ENCODE measurements at places on chromosomes 3 and 15.

DNA sequence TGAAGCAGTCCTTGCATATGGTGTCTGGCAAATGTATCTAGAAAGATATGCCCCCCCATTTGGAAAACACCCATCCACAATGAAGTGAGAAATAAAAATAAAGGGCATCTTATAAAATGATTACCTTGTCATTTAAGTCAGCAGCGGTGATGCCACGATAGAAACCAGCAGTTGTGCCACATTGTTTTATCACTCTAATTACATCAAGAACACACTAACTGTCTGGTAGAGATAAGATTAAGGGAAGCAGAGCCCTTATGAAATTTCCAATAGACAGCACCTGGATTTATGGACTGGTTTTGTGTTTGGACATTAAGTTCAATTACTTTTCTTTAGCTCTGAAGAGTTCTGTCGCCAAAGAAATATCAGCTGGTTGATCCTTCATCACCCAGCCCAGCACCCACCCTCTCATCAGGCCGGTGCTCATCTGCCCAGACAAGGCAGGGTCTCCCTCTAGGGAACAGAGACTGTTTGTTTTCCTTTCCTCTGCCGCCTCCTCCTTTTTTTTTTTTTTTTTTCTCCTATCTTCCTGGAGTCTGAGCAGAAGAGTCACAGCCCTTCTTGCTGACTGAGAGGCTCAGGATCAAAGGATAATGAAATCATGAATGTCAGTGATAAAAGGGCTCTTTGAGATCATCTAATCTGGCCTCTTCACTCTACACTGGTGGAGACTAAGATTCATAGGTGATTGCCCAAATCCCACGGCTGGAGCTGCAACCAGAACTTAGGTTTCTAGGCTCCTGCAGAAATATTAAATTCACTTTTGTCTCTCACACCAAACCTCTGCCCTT lies 464.1 kb downstream of the NTRK3 start:
- DNase-seq = no peak

- DNase-seq = no peak
Observed at GRCh38 chr3:16227566-16227965, 37.2 kb downstream of the DPH3 start.

DNA sequence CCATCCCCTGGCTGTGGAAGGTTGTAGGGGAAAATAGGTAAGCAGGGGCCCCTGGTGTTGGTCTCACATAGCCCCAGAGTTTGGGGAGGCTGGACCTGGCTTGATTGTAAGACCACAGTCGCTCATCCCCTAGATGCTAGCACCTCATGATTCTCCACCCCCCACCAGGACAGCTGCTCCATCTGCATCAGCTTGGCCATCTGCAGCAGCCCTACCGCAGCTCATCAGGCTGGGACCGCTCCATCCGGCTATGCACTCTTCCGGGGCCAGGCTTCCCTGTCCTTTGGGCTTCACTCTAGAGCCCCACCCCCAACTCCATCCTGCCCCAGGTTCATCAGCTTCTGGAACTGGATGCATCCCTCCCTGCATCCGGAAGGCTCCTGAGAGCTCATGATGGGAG lies 12.6 kb downstream of the SCN5A start:
- no peak for DNase-seq

GRCh38 chr3:106945435-106945834 lies 431.8 kb upstream of the CCDC54 start:
- no peak for DNase-seq

DNA sequence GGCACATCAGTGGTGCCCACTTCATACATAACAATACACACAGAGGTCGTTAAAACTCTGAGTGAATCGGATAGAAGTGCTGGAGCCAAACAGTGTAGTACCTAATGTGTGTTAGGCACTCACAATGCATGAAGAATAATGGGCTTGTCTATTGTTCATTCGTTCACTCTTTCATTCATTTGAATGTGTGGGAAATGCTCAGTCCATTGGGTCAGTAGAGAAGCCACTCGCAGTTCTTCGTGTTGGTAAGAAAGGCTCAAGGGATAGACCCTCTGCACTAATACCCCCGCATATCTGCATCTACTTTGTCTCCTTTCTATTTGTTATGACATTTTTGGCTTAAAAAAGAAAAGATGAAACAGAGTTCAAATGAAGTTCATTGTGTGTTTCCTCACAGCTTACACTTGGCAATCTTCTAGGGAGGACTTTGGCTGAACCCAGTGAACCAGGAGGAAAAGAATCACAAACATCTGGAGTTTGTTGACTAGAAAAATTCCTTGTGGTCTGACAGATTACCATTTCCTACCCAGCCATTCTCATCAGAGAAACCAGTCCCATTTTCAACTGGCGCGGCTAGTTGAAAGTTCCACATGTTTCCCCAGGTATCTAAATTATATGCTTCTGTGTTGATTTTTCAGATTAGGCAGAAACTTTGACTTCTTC lies 32.8 kb upstream of the MFSD1 start:
- no peak for DNase-seq

- no peak for DNase-seq
Observed at GRCh38 chr3:130811557-130811956, 64.9 kb upstream of the PIK3R4 start.

GRCh38 chr15:91941871-91942658 lies 88.6 kb downstream of the SLCO3A1 start:
- DNase-seq = no peak

- DNase-seq = no peak
Observed at GRCh38 chr3:142817356-142817755, 71.5 kb downstream of the PCOLCE2 start.

Measured in activated CD4-positive, alpha-beta T cell treated with anti-CD3 and anti-CD28 coated beads, Interleukin-2, Interleukin-6, amounts not matched to agents 100 ng/mL and 50 ng/mL, durations not matched to agents 16 hours and 8 hours (primary cell).